ENCODE measurements at places on chromosomes 3 and 15.

DNA sequence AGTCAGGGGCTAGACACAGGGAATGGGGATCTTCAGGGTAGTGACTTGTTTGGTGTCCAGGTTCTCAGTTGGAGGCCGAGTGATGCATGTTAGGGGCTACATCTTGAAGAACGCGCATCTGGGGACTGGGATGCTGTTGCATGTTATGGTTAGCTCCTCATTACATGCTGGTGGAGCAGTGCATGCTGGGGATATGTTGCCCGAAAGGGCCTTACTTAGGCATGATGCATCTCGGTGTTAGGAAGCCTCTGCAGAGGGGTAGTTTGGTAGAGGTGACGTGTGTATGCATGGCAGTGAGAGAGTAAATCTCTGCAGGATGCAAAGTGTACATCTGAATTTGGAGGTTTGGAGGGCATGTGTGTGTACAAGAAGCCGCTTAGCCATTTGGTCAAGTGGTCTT, 2.4 kb downstream of the EIF4G1 start:
- DNase-seq: no peak

DNA sequence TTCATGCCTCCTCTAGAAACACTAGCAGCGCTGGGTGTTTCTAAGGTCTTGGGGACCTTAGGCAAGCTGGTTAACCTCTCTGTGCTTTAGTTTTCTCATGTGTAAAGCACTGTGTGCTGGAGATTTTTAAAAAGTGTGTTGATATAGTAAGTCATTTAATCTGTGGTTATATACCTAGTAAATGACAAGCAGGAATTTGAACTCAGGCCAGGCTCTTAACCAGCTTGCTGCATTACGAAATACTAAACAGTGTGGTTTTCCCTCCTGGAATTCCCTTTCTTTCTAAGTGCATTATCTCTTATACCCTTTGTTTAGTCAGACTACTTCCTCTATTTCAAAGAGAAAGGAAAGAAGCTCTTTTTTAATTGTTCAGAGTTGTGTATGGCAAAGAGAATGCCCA, 26.5 kb downstream of the NEO1 start:
- DNase-seq: no peak

DNA sequence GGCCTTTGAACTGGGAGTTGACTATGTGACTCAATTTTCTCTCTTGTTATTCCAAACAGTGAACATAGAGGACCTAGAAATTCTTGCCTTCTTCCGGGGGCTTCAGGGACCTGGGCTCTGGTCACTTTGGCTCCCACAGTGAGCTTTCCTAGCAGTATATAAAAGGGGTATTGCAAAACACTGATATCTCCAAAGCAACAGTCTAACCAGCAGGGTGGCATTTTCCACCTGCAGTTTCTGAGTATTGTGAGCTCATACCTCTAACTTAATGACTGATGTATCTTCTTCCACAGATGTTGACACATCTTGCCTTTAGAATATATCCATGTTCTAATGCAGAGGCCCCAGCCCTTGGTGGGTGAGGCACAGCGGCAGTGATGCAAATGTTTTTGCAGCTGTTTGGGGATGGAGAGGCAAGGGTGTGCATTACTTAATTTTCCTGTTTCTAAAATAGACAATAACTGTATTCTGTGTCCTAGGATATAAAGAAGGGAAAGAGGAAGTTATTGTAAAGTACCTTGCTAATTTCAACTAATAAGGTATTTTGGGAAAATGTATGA, 45.7 kb upstream of the ADGRG7 start:
- no peak for DNase-seq

DNA sequence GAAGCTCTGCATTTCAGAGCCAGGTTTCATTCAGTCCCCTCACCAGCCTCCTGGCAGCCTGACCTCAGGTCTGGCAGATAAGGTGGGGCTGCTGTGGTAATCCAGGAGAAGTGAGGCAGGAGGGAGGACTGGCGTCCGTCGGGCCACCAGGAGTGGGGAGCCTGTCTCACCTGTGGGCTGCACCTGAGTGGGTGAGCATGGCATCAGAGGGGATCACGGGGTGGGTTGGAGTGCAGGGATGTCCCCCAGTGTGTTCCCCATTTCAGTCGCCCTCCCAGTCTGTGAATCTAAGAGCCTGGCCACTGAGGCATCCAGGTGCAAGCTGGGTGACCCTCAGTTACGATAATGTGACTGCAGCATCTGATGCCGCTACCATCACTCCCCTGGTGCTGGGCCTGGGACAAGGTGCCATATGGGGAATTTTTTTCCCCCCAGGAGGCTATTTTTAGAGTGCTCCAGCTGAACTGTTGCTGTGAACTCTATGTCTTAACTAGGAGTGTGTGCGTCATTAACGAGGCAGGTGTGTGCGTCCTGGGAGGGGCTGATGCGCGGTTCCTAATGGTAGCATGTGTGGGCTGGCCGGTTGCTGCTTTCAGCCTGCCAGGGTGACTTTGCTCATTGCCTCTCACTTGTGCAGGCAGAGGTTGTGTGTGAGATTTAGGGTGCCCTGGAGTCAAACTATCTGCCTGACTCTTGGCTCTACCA, 165.2 kb downstream of the SLCO3A1 start:
- DNase-seq: no peak

DNA sequence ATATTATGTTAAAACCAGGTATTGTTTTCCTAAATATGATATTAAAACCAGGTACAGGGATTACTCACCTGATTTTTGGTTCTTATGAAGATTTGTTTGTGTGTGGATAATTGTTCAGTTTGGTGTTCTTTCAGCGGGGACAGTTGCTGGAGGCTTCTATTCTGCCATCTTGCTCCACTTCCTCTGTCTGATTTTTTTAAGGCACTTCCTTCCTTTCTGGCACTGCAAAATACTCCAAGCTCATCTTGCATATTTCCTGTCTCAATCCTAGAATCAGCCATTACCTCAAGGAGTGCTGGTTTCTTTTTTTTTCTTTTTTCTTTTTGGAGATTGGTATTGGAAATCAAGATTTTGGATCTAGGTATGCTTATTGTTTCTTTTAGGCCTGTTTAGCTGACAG, 229.9 kb downstream of the SV2B start:
- DNase-seq: no peak

- DNase-seq: no peak
These were observed 118.3 kb upstream of the ATP2B2 start for GRCh38 chr3:10623578-10624275.

- no peak for DNase-seq
These were observed 194.1 kb upstream of the ARHGEF26 start for GRCh38 chr3:153927107-153927506.

GRCh38 chr3:134897391-134898141, 102.5 kb downstream of the EPHB1 start:
- no peak for DNase-seq

GRCh38 chr3:177068967-177069366, 128.3 kb downstream of the TBL1XR1 start:
- DNase-seq: no peak

DNA sequence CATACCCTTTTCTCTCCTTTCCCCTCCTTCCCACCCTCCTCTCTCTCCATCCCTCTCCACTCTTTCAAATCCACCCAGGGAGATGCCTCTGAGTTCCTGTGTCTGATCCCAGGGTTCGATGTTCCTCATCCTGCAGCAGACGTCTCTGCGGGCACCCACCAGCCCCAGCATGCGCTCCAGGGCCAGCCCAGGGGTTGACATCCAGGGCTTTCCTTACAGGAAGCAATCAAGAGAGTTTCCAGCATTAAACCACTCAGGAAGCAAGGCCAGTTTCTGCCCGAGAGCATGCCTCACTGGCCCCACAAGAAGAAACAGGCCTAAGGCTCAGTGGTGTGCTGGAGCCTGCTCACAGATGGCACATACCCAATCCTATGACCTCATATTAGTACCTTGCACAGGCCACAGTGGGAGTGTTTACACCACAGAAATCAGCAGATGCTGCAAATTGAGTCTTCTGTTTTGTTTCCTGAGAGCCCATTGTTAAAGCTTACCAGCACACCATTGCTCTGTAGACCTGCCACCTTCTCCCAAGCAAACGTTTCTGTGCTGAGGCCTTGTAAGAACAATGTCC, 13.2 kb downstream of the SLC6A1 start:
- no peak for DNase-seq

DNA sequence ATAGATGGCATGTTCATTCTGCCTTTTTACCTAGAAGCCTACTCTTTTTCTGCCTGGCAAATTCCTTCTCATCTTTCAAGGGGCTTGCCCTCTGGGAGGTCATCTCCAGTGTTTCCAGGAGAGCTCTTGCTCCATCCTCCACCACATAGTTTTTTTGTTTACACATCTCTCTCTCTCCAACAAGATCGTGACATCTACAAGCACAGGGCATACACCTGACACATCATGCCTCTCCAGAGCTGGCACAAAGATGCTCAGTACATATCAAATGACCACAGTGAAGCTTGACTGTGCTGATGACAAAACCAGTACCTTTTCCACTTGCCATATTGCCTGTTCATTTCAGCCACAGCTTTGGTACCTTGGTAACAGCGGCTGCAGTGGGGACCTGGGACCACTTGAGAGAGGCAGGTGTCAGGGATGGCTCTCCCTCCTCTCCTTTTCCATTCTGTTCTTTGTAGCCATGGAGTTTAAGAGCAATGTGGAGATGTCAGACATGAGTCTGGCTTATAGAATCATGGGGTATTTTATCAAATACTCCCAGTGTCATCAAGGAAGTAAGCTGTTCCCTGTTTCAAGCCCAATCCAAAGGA, 15.4 kb downstream of the ALPK3 start:
- no peak for DNase-seq

DNA sequence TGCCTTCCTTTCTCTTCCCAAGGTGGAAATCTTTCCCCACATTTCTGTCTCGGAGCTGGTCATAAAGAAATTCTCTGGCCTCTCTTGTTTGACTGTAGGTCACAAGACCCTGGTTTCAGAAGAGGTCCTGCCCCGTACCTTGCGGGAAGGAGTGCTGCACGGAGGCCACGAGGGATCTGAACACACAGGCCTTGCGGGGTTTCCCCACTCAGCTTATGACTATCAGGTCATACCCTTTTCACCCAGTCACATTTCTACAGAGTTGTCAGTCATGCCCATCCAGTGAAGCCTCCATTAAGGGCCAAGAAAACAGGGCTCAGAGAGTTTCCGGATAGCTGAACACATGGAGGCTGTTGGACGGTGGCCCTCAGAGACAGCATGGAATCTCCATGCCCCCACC, 54.7 kb upstream of the ATP13A3 start:
- DNase-seq: no peak

DNA sequence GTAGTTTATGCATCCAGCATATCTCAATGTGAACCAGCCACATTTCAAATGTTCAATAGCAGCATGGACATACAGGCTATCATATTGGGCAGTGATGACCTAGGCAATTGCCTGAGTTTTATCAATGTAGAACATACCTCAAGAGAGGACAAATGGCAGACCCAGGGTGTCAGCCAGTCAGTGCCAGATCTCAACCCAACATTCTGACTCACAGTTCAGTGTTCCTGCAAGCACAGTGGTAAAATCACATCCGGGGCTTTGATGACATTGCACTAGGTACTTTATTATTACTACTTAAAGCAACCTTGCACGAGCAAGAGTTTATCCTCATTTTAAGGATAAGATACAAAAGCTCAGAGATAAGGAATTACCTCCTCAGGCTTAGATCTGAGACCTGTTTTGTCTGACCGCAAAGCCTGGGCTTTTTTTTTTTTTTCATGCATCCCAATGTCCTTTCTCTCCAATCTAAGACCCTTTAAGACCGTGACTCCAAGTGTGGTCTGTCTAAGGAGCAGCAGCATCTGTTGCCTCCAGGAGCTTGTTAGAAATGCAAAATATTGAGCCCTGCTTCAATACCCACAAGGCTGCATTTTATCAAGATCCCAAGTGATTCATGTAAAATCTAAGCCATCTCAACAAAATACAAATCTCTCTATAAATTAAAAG, 60.1 kb downstream of the SLC12A1 start:
- DNase-seq: no peak

- DNase-seq: peak; percentile 4
These were observed 863 bp downstream of the PSMA4 start for GRCh38 chr15:78540871-78541743.

- no peak for DNase-seq
These were observed 44.2 kb upstream of the CSPG5 start for GRCh38 chr3:47622671-47623461.

DNA sequence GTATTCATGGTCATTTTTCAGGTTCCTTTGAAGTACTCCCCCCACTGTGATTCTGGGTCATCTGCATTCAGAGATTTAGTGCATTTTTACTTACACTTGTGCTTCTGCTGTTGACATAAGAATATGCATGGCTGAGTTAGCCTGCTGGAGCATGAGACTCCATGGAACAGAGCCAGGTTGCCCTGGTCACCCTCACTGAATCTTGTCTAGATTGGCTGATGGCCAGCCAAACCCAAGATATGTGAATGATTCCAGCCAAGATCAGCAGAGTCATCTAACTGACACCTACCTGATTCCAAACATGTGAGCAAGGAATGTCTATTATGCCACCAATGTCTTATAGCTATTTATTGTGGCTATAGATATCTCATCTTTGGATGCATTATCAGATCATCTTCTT, 25.1 kb downstream of the DTWD1 start:
- no peak for DNase-seq

DNA sequence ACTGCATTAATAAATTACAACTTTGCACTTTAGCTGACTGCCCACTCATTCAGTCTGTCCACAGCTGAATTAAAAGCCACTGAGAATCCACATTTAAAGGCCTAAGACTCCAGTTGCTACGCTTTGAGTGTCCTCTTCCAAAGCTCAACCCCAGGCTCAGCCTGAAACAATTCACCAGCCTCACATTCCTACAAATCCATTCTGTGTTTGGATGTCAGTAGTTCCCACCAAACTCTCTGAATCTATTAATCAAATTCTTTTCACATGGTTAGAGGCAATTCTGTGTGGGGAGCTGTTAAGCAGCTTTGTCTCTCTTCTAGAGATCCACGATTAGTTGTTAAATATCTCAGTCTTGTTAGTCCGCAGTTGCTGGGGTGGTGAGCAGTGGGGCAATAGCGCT, 116.8 kb upstream of the UBE2E2 start:
- no peak for DNase-seq

DNA sequence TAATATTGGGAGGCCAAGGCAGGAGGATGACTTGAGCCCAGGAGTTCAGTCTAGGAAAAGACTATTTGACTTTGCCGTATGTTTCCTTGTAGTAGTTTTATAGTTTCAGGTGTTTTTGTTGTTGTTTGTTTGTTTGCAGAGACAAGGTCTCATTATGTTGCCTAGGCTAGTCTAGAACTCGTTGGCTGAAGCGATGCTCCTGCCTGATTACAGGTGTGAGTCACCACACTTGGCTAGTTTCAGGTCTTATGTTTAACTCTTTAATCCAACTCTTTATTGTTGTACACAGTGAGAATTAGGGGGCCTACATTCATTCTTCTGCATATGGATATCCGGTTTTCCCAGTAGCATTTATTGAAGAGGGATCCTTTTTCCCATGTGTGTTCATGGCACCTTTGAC, 32.0 kb downstream of the FAIM start:
- DNase-seq: no peak

- no peak for DNase-seq
These were observed 65.7 kb upstream of the PROK2 start for GRCh38 chr3:71850654-71851053.

DNA sequence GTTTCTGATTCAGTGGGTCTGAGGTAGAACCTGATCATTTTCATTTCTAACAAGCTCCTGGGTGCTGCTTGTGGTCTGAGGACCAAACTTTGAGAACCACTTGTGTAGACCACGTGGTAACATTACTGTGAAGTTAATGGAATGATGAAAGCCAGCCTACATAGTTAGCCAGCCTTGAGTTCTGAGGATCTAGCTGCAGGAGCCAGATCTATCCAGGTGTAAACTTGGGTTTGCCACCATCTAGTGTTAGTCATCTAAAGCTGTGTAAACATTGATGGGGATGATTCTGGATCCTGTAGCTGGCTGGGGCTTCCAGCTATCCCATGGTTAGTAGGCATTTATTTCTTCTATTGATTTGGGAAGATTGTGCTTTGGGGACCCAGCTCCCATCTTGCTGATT, 170.0 kb downstream of the TMEM108 start:
- no peak for DNase-seq

GRCh38 chr3:117499189-117499870, 789.8 kb downstream of the TUSC7 start:
- no peak for DNase-seq
